ENCODE measurements at places on chromosomes 6 and 20.
A peak's percentile ranks its signal among the peaks of the same experiment; 100 is the strongest.

DNA sequence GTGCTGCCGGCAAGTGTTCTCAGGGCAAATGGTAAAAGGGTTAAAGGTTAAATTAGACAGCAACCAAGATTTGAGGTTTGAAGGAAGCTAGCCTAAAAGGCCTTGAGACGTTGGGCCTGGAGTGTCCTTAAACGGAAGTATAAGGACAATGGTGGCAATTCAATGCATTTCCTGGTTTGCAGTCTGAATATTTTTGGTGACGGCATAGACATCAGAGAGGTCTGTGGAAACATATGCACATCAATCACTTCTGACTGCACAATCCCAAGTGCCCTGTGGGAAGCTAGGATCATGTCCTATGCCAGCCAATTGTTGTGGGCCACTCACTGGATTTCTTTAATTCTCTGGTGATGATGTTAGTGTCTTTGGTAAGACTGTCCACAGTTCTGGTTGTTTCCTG is 25.7 kb upstream of the TUBB2A start:
- no peak for ATAC-seq

GRCh38 chr6:30154709-30155519 is 6.1 kb downstream of the TRIM10 start:
- peak; percentile 80 for ATAC-seq

DNA sequence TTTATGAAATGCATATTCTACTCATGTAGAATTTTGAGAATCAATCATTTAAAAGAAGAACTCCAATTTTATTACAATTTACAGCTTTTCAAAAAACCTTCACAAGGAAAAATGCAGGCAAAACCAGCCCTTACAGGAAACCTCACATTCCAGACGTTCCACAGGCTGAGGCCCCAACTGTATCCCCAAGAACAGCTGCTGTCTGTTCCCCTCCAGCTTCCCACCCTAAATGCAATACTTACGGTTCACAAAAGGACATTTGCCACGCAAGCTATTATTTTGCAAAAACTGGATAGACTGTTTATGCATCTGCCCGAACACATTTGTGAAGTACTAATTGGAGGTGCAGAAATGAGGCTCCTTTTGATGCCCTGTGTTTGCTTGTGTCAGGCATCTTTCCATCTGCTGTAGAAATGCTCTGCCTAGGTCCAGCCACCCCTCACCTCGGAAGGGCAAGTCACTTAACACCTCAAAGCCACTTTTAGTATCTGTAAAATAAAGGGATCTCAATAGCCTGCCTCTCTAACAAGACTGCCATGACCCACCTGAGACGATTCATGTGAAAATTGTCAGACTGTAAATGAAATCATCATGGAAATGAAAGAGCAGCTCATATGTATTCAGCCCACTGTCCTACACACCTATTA is 26.5 kb downstream of the PDE10A start:
- no peak for ATAC-seq

GRCh38 chr6:118240878-118241528 is 307.1 kb upstream of the PLN start:
- ATAC-seq: no peak

DNA sequence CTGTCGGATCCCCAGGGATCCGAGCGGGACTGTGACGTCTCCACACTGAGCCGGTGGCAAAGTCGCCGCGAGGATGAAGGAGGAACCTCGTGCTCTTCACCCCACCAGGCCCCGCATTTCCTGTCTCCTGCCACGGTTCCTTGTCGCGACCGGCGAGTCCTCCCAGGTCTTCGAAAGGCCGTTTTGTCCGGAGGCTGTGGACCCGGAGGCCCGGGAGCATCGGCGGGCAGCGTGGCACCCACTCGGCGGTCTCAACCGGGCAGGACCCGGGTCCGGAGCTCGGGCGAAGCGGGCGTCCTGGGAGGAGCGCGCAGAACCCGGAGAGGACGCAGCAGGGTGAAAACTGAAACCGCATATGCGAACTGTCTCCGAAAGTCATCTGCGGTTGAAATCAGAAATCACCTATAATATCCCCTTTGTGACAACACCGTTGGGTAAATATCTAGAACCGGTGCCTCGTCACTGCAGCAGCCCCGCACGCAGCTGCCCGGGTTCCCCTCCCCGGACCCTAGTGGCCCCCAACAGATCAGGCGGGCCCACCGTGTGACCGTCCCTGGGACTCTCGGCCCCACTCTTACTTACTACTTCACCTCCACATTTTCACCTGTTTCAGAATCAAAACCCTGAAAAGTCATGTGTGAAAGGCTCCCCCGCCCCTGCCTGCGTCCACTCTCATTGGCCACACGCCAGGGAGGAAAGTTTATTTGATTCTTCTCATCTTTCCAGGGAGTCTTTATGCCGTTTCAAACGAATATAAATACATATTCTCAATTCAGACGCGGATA is 3.1 kb upstream of the ULBP2 start:
- ATAC-seq: peak; percentile 10

DNA sequence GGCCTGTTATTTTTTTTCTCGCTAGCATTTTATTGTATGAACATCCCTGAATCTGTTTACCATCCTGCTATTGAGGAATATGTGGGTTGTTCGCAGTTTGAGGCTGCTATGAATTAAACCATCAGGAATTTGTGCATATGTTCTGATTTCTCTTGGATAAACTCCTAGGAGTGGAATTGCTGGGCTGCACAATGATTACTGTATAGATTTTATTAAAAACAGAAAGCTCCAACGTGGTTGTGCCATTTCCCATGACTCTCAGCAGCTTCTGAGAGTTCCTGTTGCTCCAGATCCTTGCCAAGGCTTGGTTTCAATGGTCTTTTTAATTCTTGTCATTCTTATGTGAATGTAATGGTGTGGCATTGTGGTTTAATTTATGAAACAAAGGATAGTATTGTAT is 75.1 kb downstream of the EDN3 start:
- no peak for ATAC-seq

GRCh38 chr6:1624851-1625781 is 15.4 kb downstream of the FOXC1 start:
- ATAC-seq: 0 out of 3 replicates have a peak, but pooled peaks have one; percentile 23

GRCh38 chr6:45422503-45423110 is 44.9 kb upstream of the SUPT3H start:
- peak; percentile 12 for ATAC-seq

DNA sequence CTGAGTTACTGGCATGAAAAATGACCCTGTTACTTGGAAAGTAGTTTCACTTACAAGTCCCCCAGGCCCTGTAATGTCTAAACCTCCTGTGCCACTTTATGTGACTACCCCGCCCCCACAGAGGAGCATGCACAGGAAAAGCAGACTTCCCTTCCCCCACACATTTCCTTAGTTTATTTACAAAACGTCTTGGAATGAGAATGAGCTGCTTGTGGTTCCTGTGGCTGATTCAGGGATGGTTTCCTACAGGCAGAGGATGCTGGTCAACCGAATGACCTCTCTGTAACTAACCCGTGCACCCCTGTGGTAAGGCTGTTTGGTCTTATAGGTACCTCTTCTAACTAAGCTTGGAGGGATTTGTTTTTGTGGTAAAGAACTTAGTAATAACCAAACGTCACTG is 28.5 kb downstream of the RSPO3 start:
- ATAC-seq: no peak

GRCh38 chr6:111411978-111412566 is 70.9 kb downstream of the REV3L start:
- ATAC-seq: no peak

GRCh38 chr6:140209775-140210174 is 835.3 kb upstream of the CITED2 start:
- ATAC-seq: 0 out of 3 replicates have a peak, but pooled peaks have one; percentile 26

DNA sequence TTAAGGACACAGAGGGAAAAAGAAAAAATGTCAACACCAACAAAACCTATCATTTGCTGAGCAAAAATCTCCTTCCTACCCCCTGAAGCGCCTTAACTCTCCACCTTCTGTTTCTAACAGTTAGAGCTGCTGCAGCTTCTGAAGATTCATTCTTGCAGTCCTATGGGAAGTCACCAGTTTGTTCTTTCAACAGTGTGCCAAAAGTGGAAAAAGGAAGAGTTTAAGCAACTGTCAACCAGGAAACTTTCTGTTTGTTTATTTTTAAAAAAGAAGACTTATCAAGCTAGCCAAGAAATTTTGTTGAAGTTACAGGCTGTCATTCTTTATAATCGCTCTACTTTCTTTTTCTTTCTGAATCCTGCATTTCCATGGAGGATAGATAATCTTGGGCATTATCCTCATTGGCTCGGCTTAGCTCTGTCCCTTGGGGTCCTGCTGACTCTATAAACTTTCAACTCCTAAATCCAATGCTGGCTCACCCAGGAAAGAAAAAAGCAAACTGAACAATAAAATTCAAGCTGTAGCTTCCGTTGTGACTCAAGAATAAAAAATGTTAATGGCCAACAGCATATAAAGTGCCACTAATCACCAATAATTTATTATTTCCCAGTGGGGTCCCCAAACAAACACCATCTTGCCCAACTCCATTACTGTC is 172.8 kb upstream of the CITED2 start:
- peak; percentile 60 for ATAC-seq

DNA sequence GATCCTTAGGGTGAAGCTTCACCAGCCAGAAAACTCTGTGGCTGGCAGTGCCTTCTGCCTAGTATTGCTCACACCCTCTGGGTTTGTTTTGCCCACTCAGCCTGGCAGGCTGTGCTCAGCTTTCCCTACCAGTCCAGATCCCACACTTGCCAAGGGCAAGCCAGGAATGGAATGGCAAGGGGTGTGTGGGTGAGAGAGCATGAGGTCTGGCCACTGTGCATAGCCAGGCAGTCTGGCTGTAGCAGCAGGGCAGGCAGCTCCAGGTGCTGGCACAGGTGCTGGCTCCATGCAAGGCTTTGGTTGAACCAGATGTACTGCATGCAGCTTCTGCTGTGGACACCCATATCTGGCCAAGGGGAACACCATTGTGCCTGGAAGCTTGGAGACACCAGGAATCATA is 1720.3 kb downstream of the HACE1 start:
- no peak for ATAC-seq

DNA sequence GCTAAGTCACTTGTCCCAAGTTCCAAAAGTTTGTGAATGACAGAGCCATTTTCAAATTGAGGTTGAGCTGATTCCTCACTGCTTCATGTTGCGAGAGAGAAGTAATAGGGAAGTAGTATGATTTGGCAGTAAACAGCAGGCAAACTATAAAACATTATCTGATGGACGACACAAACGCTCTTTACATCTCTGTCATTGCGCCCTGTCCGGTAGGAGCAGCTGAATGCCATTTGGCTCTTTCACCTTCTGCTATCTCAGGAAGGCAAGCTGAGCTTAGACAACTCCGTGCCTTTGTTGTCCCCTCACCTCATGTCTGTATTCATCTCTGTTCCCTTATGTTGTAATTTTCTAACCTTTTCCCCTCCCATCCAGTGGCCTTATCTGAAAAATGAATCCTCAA is 440.7 kb upstream of the FLRT3 start:
- ATAC-seq: no peak

GRCh38 chr6:83883240-83883639 is 23.8 kb downstream of the CYB5R4 start:
- no peak for ATAC-seq

DNA sequence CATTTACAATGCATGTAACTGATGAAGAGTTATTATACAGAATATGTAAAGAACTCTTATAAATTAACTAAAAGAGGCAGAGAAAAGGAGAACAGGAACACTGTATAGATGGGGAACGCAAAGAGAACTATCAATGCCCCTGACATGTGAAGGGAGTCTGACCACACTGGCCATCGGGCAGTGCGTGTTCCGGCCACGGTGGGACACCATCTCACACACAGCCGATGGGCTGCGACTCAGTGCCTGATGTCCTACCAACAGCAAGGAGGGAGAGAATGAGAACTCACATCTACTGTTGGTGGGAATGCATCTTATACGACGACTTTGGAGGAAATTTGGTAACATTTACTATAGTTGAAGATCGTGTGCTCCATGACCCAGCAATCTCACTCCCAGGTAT is 15.5 kb upstream of the RAMACL start:
- no peak for ATAC-seq

DNA sequence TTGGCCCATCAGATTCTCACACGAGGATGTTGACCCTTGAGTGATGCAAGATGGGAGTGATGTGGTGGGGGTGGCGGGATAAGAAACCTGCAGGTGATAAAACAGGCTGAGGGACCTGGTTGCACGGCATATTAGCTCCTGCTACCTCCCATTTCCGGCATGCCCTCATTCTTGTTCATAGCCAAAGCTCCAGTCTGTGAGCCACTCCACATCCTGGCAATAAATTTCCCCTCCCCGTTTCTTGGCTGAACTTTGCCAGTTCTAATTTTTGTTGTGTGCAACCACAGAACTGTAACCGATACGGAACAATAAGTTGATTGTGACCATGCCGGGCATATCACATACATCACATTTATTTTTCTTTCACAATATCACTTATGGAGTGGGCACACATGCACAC is 41.6 kb upstream of the NFATC2 start:
- ATAC-seq: no peak

GRCh38 chr20:3250091-3250504 is 11.1 kb upstream of the SLC4A11 start:
- ATAC-seq: peak; percentile 50

DNA sequence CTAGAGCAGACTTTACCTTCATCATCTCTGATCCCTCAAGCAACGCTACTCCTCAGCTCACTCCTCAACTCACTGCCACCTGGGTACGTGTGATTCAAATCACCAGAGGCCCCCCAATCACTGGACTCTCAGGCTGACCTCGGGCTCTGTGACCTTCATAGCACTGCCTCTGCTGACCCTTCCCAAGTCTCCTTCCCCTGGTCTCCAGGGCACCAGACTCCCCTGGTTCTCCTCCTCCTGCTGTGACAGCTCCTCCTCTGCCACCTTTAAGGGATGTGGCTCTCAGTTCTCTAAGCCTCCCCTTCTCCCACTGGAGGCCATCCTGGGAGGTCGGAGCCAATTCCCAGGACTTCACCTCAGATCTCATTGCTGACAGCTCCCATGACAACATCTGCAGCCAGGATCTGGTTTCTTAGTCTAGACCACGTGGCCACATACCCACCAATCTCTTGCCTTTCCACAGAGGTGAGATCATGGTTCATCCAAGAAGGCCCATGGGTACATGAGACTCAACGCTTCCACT is 90.4 kb downstream of the NFATC2 start:
- no peak for ATAC-seq

DNA sequence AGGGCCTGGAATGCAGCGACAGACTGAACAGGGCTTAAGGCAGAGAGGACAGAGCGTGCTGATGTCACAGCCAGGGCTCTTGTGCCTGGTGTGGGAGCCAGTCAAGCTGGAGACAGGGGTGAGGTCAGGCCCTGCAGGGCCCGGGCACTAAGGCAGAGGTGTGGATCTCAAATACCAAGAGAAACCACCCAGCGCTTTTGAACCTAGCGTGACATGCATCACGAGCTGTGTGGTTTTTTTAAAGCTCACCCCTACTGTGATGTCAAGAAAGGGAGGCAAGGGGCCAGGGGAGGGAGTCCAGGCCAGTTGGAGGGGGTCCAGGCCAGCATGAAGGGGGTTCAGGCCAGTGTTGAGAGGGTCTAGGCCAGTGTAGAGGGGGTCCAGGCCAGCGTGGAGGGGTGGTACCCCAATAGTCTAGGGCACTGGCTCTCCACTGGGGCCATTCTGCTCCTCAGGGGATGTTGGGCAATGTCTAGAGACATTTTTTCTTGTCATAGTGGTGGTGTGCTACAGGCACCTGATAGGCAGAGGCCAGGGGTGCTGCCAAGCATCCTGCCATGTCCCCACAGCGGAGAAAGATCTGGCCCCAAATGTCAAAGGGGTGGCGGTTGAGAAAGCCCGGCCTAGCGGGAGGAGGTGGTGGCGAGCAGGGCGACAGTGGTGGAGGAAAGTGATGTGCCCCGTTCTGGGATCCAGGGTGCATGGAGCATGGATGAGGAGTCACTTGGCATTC is 42.6 kb downstream of the RBM38 start:
- no peak for ATAC-seq

- ATAC-seq: no peak
Observed at GRCh38 chr6:7087491-7087979, 20.2 kb upstream of the RREB1 start.

- ATAC-seq: no peak
Observed at GRCh38 chr6:63014290-63014689, 197.0 kb upstream of the FKBP1C start.

Data from SK-N-SH treated with all-trans-retinoic acid at 6 μM for 48 hours (cell line).